ENCODE measurements at places on chromosomes 11 and 22. TPM values are rescaled to one million over a fixed set of nuclear protein-coding genes. Genes with fewer than 3 reads are reported as not detected.

The GDPD4 gene
- not detected for total RNA-seq

The CD151 gene
- 159 TPM for total RNA-seq

The NAV2 gene
- 6.5 TPM for total RNA-seq

The MOGAT2 gene
- total RNA-seq = not detected

The C22orf31 gene
- not detected for total RNA-seq
